ENCODE measurements at places on chromosomes 1 and 21. TPM values are rescaled to one million over a fixed set of nuclear protein-coding genes. Genes with fewer than 3 reads are reported as not detected.

Gene PROK1
- total RNA-seq, result not detected

DNA sequence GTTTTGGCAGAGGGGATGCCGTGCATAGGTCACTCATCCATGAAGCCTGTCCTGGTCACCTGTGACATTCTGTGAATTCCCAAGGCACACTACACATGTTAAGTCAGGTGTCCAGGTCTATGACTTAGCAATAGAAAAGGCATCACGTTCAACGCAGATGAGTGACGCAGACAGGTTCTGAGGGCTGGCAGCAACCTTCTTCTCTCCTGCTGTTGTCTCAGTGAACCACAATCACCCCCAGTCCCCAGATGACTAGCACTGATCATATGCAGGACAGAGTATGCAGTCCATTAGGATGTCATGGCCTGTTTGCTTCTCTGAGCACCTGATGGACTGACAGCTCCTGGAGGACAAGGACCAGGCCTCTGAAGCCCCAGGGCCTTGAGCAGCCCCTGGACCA, 157.8 kb upstream of the KAZN start:
- no peak for DNase-seq

DNA sequence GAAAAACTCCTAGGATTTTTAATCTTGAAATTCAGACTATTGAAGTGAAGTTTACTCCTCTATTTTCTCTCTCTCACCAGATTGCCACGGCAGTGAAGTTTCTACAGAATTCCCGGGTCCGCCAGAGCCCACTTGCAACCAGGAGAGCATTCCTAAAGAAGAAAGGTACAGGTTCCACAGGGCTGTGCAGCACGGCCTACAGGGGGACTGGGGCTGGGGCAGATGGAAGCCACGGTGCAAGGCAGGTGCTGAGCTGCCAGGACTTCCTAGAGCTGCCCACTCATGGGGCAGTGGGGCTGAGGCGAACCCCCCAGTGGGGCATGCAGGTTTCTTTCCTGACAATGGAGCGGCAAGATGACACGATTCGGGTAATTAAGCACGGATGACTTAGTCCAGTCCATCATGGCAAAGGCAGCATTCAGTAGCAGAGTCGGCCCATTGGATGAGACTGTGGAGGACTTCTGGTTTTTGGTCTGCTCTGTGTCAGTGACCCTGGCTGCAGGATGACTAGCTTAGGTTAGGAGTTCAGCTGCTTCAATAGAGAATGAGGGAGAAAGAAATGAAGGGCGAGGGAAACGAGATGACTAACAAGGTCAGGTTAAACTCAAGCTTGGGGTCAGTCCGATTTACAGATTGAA, 61.5 kb downstream of the PEX14 start:
- no peak for DNase-seq

DNA sequence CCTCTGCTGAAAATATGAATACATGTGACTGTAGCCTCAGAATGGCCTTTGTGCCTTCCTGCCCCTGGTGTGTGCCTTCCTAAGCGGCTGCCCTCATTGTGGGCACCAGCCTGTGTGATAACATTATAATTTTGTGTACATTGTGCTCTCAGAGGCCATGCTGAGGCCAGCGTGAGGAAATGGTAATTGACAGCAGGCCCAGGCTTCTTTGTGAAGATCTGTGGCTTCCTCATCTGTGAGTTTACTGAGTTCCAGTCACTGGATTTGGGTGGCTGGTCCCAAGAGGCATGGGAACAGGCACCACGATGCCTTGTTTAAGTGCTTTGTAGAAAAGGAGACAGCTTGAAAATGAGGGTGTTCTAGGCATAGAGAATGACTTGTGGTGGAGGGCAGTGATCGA, 389.3 kb downstream of the OMA1 start:
- DNase-seq, result no peak

Gene AKIRIN1
- total RNA-seq, result 72.0 TPM

DNA sequence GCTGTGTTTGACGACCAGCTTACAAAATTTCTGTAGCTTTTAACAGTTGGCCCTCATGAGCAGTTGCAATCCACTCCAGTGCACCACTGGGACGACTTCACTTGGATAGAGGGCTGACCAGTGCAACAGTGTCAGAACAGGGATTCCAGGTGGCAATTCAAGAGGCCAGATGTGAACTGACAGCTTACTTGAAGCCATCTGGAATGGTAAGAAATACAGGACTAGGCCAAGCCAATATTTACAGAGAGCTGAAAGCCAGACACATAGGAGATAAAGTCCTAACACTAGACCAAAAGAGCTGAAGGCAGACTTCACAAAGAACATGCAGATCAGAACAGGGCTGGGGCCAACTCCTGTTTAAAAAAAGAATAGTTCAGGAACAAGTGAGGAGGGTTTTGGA, 93.5 kb upstream of the NFIA start:
- no peak for DNase-seq

Gene LCE6A
- not detected for total RNA-seq
